ENCODE measurements at places on chromosomes 16 and 17.

- no peak for DNase-seq
These were observed 22.6 kb downstream of the MXRA7 start for GRCh38 chr17:76688165-76688622.

DNA sequence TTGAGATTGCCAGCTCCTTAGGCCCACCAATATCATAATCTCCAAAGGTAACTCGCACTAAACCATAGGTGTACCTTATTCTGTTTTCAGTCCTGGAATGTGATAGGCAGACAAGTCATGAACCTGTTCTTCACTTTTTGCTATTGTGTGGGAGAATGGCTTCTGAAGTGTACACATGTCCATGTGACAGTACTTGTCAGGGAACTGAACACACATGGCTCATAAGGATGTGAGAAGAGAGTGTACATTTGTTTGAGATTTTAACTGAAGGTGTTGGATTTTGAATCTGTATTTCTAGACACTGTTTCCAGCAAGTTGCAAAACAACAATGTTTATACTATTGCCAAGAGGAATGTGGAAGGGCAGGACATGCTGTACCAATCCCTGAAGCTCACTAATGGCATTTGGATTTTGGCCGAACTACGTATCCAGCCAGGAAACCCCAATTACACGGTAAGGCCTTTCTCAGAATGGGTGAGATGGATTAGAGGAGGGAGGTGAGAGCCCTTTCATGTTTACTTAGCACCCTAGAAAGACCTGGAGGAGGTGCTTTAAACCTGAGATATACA, 14.5 kb upstream of the RASL10B start:
- DNase-seq = no peak

GRCh38 chr16:18803569-18804462, 2.5 kb upstream of the ARL6IP1 start:
- DNase-seq = no peak

- DNase-seq = no peak
These were observed 4.8 kb upstream of the ERBB2 start for GRCh38 chr17:39695089-39695474.

- DNase-seq = no peak
These were observed 221.0 kb downstream of the CCDC182 start for GRCh38 chr17:57523926-57524632.

DNA sequence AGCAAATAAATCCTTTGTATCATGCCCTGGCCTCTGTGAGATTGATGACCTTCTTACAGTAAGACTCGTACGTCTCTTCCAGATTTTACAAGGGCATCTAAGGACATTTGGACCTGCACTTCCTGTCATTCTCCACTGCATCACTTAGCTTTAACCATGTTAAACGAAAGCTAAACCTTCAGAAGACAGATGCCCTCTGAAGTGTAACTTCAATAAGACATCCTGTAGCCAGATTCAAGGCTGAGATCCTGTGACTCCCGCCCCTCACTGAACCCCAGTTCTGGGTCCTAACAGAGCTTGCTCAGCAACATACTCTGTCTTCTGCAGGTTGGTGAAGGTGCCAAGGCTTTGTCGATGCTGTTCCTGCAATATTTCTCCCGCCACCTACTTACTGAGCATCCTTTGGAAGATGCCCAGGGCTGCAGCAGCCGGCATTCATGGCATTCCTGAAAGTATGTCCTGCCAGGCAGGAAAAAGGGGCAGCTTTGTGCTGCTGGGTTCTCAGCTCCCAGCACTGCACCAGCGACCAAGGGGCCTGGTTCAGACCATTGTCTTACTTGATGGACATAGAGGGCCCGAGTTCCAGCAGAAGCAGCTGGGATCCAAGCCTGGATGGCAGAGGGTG, 131.1 kb downstream of the AXIN2 start:
- no peak for DNase-seq

DNA sequence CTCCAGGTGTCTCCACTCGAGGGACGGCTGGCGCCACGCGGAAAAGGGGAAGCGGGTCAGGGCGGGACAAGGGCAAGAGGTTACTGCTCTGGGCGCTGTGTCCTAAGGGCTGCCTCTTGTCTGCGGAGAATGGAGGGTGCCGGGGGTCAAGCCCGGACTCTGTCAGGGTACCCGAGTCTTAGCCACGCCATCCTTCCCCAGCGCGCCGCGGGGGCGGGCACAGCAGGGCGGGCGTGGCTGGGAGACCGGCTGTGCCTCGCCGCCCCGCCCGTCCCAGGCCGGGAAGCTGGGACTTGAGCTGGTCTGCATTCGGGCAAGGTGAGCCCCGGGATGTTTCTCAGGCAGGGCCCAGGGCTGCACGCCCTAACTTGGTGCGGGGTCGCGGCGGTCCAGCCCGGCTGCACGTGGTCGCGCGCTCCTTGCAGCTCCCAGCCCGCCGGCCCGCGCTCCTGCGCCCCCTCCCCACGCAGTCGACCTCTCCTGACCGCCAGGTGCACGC, 6.2 kb upstream of the ACTG1 start:
- DNase-seq = no peak
